ENCODE measurements at places on chromosomes 7 and 10.
A peak's percentile ranks its signal among the peaks of the same experiment; 100 is the strongest.

DNA sequence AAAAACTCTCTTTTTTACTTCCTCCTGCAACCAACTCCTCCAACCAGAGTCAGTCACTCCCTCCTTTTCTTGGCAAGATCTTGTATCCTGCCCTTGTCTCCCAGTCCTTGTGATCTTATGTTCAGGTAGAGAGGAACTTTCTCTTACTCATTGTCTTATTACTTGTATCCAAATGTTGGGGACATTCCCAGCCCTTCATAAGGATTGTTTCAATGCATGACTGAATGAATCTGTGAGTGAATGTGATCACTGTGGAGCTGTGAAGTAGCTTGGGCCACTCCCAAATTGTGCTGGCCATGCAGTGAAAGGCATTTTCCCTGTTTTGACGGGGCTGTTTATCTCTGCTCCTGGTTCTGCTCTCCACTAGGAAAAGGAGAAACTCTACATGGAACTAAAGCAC is 93.7 kb downstream of the CFAP58 start:
- DNase-seq: no peak

GRCh38 chr7:140534743-140535142 is 55.4 kb upstream of the MKRN1 start:
- DNase-seq: no peak

DNA sequence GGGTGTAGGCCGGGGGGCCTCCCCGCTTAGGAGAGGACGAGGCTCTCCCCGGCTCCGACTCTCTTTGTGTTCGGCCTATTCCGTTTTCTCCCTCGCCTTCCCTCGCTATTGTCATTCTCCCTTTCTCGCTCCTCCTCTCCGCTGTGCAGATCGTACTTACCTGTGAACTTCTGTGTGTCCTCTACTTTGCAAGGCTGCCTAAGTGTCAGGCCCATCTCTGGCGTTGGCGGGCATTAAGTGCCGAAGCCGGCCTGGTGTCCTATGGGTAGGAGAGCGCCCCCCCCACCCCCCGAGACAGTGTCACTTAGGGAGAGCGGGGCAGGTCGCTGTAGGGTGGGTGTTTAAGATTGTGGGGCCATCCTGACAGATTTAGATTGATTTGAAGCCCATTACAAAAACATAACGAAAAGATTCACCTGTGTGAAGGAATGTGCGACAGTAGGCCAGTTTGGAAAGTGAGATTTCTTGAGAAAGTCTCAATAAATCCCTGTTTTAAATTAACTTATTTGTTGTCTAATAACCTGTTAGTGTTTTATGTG is 579 bp downstream of the RBM33 start:
- peak; percentile 10 for DNase-seq

- no peak for DNase-seq
These were observed 52.1 kb upstream of the GHITM start for GRCh38 chr10:84087202-84087601.

GRCh38 chr10:49611816-49612512 is 1.9 kb downstream of the SLC18A3 start:
- no peak for DNase-seq

DNA sequence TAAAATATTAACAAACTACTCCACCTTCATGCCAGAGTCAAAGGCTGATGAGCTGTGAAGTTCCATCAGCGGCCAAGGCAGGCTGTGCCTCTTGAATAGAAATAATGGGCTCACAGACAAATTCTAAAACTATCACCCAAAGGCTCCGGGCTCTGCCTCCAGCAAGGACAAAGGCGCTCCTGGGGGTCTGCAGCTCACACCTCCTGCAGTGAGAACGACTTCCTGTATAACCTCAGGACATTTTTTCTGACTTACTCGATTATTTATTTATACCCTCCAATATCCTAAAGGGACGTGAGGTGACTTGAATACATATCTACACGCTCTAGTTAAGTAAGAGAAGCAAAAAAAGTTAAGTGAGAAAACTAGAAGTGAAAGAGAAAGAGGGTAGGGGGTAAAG is 500.7 kb downstream of the CCSER2 start:
- no peak for DNase-seq

DNA sequence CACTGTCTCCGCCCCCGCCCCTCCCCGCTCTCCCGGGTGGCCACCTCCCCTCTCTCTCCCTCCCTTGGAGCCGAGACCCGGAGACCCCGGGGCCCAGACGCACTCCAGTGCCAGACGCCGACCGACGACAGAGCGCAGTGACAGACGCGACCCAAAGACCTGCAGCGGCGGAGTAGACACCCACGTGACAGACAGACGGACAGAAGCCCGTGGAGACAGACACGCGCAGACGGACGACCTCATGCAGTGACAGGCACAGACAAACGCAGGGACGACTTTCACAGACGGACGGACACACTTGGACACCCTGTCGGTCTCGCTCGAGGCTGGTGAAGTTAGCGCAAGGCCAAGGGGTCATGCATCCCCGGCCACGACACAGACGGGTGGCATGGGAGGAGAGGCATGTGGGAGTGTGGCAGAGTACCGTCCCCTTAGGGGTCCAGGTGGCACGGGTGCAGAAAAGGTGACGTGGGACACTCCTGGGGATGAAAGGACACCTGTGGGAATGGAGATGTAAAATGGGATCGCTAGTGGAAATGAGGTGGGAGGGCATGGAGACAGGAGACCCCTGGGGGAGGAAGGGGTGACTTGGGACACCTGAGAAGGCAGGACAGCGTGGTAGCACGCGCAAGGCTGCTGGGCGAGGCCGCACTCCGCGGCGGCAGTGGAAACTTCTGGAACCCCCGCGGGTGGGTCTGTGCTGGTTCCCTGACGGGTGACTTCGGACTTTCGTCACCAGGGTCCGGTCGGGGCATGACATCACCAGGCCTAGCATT is 456 bp upstream of the ACHE start:
- no peak for DNase-seq

- DNase-seq: no peak
These were observed 706 bp downstream of the BUB3 start for GRCh38 chr10:123154711-123155505.

- DNase-seq: no peak
These were observed 102.4 kb downstream of the SVIL start for GRCh38 chr10:29532256-29532878.

DNA sequence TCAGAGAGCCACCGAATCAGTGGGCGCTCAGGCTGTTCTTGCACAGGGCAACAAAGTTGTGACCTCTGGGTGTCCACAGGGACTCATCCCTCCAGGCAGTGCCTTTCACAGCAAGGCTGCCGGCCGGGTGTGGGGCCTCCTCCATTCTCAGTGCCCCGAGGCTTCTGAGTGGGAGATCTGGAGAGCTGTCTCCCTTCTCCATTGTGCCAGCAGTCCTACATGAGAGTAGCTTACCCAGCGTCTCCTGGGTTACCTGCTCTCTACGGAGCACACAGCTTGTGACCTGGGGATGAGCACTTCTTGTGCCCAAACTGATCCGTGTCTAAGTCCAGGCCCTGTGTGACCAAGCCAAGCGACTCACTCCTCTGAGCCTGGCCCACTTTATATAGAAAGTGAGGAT is 240.9 kb upstream of the GRB10 start:
- DNase-seq: no peak

GRCh38 chr10:83533290-83533689 is 606.0 kb upstream of the GHITM start:
- DNase-seq: no peak

- DNase-seq: no peak
These were observed 7.8 kb downstream of the FBXW4 start for GRCh38 chr10:101687071-101687658.

DNA sequence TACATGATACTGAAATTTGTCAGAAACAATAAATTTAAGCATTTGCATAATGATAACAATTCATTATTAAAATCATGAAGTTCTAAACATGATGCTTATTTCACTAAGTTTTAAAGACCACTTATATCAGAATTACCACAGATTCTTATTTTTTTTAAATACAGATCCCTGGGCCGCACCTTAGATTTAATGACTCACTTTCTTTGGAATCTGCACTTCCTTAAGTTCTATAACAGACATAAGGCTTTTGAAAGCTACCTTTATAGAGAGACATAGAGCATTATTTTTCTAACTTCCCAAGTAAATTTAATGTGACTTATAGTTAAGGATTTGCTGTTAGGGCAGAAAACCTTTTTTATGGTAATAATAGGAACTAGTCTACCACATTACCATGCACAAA is 214.9 kb downstream of the IPMK start:
- DNase-seq: no peak

GRCh38 chr10:75971402-75972211 is 540.2 kb downstream of the LRMDA start:
- no peak for DNase-seq

DNA sequence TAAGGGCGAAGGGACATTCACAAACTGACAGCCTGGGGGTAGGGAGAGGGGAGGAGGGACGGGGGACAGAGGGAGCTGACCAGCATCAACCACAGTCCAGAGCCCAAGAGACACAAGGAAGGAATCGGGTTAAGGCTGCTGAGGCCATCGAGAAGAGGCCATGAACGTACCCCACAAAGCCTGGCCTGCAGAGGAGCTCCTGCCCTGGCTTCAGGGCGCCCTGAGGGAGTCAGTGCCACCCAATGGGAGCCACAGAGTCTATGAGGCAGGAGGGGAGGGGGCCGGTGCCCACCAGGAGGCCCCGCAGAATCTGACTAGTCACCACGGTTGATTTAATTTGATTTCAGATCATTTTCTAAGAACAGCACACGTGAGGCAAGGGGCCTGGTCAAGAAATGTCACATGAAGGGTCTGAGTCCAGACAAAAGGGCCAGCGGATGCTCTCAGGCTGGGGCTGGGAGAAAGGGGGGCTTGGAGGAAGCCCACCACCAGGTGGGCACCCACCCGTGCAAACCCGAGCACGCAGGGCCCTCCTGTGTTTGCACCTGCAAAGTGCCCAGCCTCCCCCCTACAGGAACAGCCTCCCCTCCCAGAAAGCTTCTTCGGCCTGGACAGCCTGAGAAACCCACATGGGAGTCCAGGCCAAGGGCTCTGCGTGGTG is 40.4 kb downstream of the CAMK2B start:
- DNase-seq: no peak

DNA sequence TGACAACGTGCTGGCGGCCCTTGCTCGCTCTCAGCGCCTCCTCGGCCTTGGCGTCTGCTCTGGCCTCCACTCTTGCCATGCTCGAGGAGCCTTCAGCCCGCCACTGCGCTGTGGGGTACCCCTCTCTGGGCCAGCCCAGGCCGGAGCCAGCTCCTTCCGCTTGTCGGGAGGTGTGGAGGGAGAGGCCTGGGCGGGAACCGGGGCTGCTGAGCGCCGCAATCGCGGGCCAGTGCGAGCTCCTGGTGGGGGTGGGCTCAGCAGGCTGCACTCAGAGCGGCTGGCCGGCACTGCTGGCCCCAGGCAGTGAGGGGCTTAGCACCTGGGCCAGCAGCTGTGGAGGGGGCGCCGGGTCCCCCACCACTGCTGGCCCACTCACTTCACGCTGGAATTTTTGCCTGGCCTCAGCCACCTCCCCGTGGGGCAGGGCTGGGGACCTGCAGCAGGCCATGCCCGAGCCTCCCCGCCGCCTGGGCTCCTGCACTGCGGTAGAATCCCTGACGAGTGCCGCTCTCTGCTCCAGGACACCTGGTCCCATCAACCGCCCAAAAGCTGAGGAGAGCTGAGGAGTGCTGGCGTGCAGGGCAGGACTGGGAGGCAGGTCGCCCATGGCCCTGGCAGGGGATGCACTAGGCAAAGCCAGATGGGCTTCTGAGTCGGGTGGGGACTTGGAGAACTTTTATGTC is 372.2 kb upstream of the NRG3 start:
- no peak for DNase-seq

GRCh38 chr10:677038-677437 is 12.4 kb downstream of the DIP2C start:
- DNase-seq: no peak

GRCh38 chr7:47619806-47620205 is 37.9 kb upstream of the TNS3 start:
- DNase-seq: no peak

- no peak for DNase-seq
These were observed 60.8 kb upstream of the HECTD2 start for GRCh38 chr10:91349381-91349780.

- no peak for DNase-seq
These were observed 25.7 kb downstream of the HDAC9 start for GRCh38 chr7:18521236-18521589.

- no peak for DNase-seq
These were observed 20.9 kb downstream of the MAP3K8 start for GRCh38 chr10:30454744-30455510.

GRCh38 chr7:133724694-133725093 is 402.4 kb upstream of the LRGUK start:
- DNase-seq: no peak

DNA sequence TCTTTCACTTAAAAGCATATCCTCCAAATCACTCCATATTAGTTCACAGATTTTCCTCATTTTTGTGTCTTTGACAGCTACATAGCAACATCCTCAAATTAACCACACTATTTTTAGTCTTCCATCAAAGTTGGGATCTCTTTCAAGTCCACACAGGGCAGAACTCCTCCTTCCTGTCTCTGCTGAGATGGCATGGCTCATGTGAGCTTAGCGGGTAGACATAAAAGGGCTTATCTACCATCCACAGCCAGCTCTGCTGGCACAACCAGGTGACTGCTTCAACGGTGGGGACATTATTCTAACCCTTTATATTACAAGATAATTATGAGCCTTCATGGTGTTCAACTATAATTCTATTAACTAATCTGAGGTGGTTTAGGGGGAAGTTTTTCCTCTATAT is 35.5 kb downstream of the ICA1 start:
- no peak for DNase-seq

DNA sequence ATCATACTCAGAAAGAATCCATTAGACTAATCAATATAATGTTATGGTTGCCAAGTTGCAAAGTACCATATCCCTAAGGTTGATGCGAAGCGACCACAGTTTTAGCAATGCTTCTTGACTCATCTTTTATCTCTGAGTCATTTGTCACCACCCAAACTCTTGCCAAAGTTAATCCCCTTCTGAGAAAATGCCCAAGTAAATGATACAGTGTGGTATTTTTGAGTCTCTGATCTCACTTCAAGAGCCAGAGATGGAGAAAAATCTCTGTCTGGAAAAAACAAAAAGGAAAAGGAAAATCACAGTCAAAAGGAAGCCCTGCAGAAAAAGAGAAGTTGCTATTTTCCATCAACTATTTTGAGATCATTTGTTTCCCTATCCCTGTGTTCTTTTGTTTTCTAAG is 26.7 kb upstream of the OTUD1 start:
- DNase-seq: no peak

GRCh38 chr7:40746841-40747556 is 612.2 kb downstream of the SUGCT start:
- DNase-seq: no peak

DNA sequence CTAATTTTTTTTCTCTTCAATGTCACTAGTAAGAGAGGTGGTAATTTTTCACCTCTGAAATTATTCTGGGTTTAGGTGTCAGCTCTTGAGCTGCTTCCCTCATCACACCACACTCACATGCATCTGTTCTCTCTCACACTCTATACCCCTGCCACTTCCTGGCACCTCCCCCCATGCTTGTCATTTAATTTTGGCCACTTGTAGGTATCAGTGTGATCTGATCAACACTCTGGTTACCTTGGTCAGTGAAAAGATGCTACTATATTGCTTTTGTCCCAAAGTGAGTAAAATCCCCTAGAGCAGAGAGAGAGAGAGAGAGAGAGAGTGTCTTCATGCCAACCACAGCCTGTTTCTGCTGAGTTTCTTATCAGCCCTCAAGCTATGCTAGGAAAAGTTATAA is 42.5 kb downstream of the STK17A start:
- no peak for DNase-seq

GRCh38 chr10:118911363-118911762 is 118.2 kb upstream of the NANOS1 start:
- no peak for DNase-seq

Data from stimulated activated CD4-positive, alpha-beta T cell treated with anti-CD3 and anti-CD28 coated beads, TNF-alpha, amount 100 ng/mL, for 4 hours (primary cell).